ENCODE measurements at places on chromosomes 16 and 17.

GRCh38 chr16:7716660-7717550 lies 384.3 kb downstream of the RBFOX1 start:
- DNase-seq: no peak

DNA sequence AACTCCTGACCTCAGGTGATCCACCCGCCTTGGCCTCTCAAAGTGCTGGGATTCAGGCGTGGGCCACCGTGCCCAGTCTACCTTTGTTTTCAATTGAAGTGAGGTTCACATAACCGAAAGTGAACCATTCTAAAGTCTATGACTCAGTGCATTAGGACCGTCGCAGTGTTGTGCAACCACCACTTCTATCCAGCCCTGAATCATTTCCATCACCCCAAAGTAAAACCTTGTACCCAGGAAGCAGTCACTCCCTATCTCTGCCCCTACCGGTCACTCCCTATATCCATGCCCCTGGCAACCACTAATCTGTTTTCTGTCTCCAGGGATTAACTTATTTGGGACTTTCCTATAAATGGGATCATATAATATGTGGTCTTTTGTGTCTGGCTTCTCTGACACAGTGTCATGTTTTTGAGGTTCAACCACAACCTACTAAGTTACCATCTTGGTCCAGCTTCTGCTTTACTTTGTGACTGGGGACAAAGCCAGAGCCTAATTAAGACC lies 28.3 kb upstream of the CDC42EP4 start:
- no peak for DNase-seq

DNA sequence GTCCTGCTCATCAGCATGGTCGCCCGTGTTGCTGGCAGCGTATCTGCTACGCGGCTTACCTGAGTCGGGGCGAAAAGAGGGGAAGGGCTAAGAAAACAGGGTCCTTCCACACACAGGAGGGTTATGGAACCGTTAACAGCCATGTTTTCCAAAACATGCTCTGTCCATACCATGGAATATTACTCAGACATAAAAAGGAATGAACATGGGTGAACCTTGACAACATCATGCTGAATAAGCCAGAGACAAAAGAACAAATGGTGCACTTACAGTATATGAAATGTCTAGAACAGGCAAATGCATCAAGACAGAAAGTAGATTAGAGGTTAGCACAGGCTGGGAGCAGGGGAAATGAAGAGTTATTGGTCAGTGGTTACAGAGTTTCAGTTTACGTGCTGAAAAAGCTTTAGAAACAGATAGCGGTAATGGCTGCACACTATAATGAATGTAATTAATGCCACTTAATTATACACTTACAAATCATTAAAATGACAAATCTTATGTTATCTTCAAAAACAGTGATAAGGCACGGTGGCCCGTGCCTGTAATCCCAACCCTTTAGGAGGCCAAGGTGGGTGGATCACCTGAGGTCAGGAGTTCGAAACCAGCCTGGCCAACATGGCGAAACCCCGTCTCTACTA lies 7.8 kb downstream of the NPRL3 start:
- DNase-seq: no peak

- DNase-seq: no peak
These were observed 10.8 kb upstream of the TLCD3B start for GRCh38 chr16:30041841-30042240.

DNA sequence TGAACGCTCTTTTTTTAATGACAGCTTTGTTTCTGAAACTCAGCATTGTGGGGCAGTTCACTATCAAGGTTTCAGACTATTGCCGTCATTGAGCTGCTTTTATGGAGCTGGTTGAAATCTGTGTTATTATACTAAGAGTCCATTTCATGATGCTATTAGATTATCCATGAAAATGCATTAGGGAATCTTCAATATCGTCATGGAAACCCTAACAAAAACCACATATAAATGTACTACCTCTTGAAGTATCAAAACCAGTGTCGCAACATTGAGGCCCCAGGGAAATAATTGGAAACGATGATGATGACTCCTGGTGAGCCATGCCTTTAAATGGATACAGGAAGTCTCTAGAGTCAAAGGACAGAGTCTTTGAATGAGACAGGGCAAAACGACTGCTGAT lies 231.6 kb upstream of the CPHXL start:
- DNase-seq: no peak

- no peak for DNase-seq
These were observed 15.5 kb downstream of the TELO2 start for GRCh38 chr16:1508494-1509187.

GRCh38 chr17:9444687-9445086 lies 130.9 kb downstream of the STX8 start:
- DNase-seq: no peak

- no peak for DNase-seq
These were observed 10.4 kb downstream of the ERAL1 start for GRCh38 chr17:28864991-28865849.

GRCh38 chr16:48247311-48247710 lies at the start of gene ABCC11:
Gene ABCC11 (minus strand): TSS chr16:48247539. CDS start chr16:48231921, 15,618 bp downstream.
- DNase-seq: no peak

Data from esophagus squamous epithelium (tissue), 5 donors.